Left colon (tissue), 2 donors: ENCODE measurements at places on chromosomes 2 and 18. TPM values are rescaled to one million over a fixed set of nuclear protein-coding genes. Genes with fewer than 3 reads are reported as not detected.

REG3G gene
- total RNA-seq = not detected

SOX11 gene
- total RNA-seq = not detected

GREB1L gene
- total RNA-seq = not detected

STK11IP gene
- 35.5 TPM for total RNA-seq

ACMSD gene
- not detected for total RNA-seq

RGPD6 gene
- 44.8 TPM for total RNA-seq

DES gene
- 18.5 TPM for total RNA-seq

GRCh38 chr2:238069021-238069709, 8.4 kb downstream of the SCLY start:
- DNase-seq = no peak

DNA sequence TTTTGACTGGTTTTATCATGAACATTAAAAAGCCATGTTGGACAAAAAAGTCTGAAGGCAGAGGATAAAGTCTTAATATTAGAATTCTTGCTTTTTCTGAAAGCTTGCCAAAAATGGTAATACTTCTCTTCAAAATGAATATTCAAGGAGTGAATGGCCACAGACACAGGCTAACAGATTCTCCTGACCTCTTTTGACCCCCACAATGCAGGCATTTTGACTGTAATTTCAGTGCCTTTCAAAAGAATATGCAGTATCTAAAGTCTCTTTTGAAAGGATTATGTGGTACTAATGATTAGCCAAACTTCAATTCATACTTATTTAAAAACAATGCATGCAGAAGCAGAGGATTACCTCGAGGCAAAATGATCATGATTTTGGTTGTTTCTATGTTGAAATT, 557.8 kb upstream of the GCFC2 start:
- no peak for DNase-seq

- no peak for DNase-seq
These were observed 231.7 kb upstream of the TNP1 start for GRCh38 chr2:217091531-217091930.

- no peak for DNase-seq
These were observed 42.4 kb downstream of the SP3 start for GRCh38 chr2:173922760-173923159.

DNA sequence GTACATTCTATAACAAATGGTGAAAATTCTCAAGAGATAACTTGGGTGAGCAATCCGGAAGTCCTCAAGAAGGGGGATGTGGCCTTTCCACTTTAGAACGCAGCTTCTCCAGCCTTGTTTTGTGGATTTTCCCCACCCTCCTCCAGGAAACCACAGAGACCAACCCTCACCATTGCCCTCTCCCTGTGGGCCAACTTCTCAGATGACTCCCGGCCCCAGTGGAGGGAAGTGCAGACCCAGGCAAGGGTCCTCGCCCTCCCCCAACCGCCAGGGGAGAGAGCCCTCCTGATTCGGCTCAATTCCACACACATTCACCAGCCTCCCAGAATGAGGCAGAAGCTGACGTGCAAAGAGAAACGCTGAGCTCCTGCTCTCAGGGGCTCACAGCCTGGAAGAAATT, 277.2 kb downstream of the EIPR1 start:
- no peak for DNase-seq

- no peak for DNase-seq
These were observed 48.4 kb upstream of the NEMP2 start for GRCh38 chr2:190582736-190583506.

DNA sequence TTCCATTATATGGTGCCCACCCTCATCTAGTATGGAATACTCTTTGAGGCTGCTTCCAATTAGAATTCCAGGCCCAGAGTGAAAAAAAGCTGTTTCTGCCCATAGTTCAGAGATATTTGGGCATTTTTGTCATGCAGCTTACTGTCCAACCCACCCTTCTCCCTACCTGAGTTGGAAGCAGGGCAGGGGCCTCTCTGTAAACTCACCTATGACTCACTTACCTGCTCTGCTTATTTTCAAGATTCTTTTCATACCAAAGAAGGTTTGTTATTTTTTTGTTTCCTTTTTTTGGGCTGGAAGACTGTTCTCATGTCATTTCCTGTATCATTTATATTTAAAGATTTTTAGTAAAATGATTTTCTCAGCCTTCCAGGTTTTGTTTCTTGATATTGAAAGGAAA, 38.4 kb upstream of the PPP1R1C start:
- no peak for DNase-seq
